ENCODE measurements at places on chromosomes 13 and 19.

DNA sequence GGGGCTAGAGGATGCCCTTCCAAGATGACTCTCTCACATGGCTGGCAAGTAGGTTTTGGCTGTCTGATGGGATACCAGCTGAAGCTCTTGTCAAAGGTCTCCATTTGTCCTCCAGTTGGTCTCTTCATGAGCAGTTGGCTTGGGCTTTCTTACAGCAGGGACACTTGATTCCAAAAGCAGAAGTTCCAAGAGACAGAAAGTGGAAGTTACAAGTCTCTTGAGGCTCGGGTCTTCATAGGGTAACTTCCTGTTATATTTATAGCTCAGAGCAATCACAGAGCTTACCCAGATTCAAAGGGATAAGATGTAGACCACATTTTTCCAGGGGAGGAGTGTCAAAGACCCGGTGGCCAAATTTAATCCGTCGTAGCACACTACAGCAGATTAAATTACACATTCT, 440.0 kb downstream of the RFC3 start:
- no peak overlapping the region for H3K4me3 ChIP-seq
- no peak overlapping the region for H3K27ac ChIP-seq
- no peak for DNase-seq
- H3K4me1 ChIP-seq, result no peaks in the 10 kb centered on the region
- no peaks in the 10 kb centered on the region for H3K27me3 ChIP-seq
- H3K36me3 ChIP-seq, result no peaks in the 10 kb centered on the region

GRCh38 chr13:51576754-51577153, 7.5 kb upstream of the WDFY2 start:
- no peak overlapping the region for H3K4me3 ChIP-seq
- no peaks in the 10 kb centered on the region for H3K4me1 ChIP-seq
- no peaks in the 10 kb centered on the region for H3K27me3 ChIP-seq
- no peak for DNase-seq
- H3K36me3 ChIP-seq, result no peaks in the 10 kb centered on the region

GRCh38 chr13:99203601-99204579, 3.2 kb downstream of the UBAC2 start:
- no peak overlapping the region for H3K4me3 ChIP-seq
- H3K36me3 ChIP-seq, result no peaks in the 10 kb centered on the region
- no peaks in the 10 kb centered on the region for H3K27me3 ChIP-seq
- H3K4me1 ChIP-seq, result peaks cover 1% of the 10 kb centered on the region
- H3K27ac ChIP-seq, result no peak overlapping the region
- DNase-seq, result no peak

GRCh38 chr13:59562924-59563323, 600.8 kb downstream of the DIAPH3 start:
- no peak overlapping the region for H3K4me3 ChIP-seq
- no peaks in the 10 kb centered on the region for H3K36me3 ChIP-seq
- H3K27me3 ChIP-seq, result no peaks in the 10 kb centered on the region

DNA sequence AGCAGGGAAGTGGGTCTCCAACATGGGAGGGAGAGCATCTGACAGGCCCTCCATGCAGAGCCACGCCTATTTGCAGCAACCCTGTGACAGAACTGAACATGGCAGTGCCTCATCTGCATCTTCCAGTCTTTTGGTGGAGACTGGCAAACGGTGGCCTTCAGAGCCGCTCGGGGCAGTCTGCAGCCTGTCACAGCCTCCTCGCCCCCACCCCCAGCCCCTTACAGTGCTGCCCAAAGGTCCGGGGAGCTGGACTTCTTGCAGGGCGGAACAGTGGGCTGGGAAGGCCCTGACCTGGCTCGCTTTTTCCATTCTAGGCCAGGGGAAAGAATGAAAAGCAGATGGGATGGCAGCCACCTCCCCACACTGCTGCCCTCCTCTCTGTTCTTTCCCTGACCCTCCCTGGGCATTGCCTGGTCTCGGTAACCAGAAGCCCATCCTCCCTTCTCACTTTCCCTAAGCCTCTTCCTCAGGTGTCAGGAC, 2.7 kb downstream of the CALM3 start:
- H3K27me3 ChIP-seq, result no peaks in the 10 kb centered on the region
- no peak overlapping the region for H3K4me3 ChIP-seq
- H3K27ac ChIP-seq, result peak overlapping the region; percentile 97
- peaks cover 15% of the 10 kb centered on the region for H3K4me1 ChIP-seq

DNA sequence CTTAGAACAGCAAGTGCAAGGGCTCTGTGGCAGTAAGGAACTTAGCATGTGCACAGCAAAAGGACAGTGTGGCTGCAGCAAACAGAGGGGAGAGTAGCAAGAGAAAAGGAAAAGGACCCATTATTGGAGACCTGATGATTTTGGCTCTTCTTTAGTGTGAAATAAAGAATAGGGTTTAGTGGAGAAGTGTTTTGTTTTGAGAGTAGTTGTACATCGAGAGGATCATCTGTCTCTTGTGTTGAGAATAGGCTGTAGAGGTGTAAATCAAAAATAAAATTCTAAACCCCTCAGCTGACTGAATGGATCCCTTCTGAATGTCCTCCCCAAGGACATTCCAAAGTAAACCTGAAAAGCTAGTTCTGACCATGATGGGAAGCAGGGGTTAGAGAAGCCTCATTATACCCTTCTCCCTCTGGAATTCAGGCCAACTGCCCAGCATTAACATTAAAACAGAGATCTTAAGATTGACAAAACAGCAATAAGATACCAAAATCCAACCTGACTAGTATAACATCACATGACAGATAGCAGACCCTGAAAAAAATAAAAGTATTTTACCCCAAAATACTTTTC, 73.6 kb upstream of the OBI1 start:
- no peaks in the 10 kb centered on the region for H3K27me3 ChIP-seq
- no peak overlapping the region for H3K4me3 ChIP-seq
- no peak overlapping the region for H3K27ac ChIP-seq
- DNase-seq, result no peak

GRCh38 chr13:27928353-27928804, 8.6 kb downstream of the PDX1 start:
- DNase-seq, result no peak
- H3K36me3 ChIP-seq, result no peaks in the 10 kb centered on the region
- H3K4me3 ChIP-seq, result no peak overlapping the region
- no peaks in the 10 kb centered on the region for H3K4me1 ChIP-seq
- H3K27me3 ChIP-seq, result peaks cover 4% of the 10 kb centered on the region

DNA sequence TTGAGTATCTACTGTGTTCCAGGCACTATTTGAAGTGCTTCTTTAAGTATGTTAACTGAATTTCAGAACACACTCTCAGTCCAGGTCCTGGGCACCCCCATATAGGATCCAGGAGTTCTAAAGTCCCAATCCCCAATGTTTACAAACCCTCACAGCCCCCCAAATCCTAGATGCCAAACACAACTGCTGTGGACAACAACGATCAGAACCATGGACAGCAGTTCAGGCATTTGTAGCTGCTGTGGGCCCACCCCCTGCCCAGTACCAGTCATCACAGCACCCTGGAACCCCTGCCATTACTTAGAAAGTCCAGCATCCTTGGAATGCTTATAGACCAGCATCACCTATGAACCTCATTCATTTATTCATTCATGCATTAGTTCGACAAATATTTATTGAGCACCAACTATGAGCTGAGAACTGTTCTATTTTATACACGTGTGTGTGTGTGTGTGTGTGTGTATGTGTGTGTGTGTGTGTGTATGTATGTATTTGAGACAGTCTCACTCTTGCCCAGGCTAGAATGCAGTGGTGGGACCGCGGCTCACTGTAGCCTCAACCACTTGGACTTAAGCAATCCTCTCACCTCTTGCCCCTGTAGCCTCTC, 19.3 kb upstream of the SDHAF1 start:
- no peaks in the 10 kb centered on the region for H3K27me3 ChIP-seq
- no peaks in the 10 kb centered on the region for H3K4me1 ChIP-seq
- H3K4me3 ChIP-seq, result no peak overlapping the region

DNA sequence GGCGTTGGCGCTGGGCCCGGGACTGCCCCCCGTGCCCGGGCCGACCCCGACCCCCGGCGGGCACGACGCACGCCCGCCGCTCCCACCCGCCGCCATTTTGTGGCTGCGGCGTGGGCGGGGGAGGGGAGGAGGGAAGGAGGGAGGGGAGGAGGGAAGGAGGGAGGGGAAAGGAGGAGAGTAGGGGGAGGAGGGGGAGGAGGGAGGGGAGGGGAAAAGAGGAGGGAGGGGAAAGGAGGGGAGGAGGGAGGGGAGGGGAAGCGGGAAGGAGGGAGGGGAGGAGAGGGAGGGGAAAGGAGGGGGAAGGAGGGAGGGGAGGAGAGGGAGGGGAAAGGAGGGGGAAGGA, at the start of gene BTBD2:
TSS of gene BTBD2 (minus strand) at position 107 of the 343 bp plus-strand sequence. CDS start at position 96, 11 bp downstream.
- peak within 1 kb of the TSS; percentile 72 for H3K4me3 ChIP-seq
- H3K4me1 ChIP-seq, result peaks cover 8% of the 10 kb centered on the region
- H3K36me3 ChIP-seq, result no peaks in the 10 kb centered on the region
- peak; percentile 73 for DNase-seq
- H3K27ac ChIP-seq, result peak within 1 kb of the TSS; percentile 79

GRCh38 chr19:35002037-35002535, 2.0 kb downstream of the GRAMD1A start:
- no peak overlapping the region for H3K27ac ChIP-seq
- peaks cover 19% of the 10 kb centered on the region for H3K4me1 ChIP-seq
- no peak for DNase-seq
- H3K27me3 ChIP-seq, result no peaks in the 10 kb centered on the region

DNA sequence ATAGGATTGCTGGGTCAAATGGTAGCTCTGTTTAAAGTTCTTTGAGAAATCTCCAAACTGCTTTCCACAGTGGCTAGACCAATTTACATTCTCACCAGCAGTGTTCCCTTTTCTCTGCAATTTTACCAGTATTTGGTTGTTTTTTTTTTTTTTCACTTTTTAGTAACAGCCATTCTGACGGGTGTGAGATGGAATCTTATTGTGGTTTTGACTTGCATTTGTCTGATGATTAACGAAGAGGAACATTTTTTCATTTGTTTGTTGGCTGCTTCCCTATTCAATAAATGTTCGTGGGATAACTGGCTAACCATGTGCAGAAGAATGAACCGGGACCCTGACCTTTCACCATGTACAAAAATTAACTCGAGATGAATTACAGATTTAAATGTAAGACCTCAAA, 31.2 kb downstream of the CYP4F2 start:
- no peaks in the 10 kb centered on the region for H3K4me1 ChIP-seq
- no peak for DNase-seq
- H3K27me3 ChIP-seq, result no peaks in the 10 kb centered on the region
- H3K27ac ChIP-seq, result no peak overlapping the region
- no peaks in the 10 kb centered on the region for H3K36me3 ChIP-seq
- H3K4me3 ChIP-seq, result no peak overlapping the region

DNA sequence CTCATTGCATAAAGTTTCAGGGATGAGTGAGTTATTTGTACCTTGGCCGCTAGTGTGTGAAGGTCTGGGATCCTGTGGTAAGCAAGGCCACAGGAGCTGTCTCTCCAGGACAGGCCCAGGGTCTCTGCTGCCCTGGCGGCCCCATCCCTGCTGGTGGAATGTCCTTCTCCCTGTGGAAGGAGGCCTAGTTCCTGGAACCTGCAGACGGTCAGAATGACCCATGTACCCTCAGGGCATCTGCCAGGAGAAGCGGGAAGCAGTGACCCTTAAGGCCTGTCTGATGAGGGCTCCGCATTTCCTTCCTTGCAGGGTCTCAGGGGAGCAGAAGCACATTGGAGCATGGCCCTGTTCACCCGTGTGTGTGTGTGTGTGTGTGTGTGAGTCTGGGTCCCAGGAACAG, 32.1 kb upstream of the SOX1 start:
- no peaks in the 10 kb centered on the region for H3K4me1 ChIP-seq
- H3K36me3 ChIP-seq, result no peaks in the 10 kb centered on the region
- DNase-seq, result no peak
- no peak overlapping the region for H3K27ac ChIP-seq
- H3K27me3 ChIP-seq, result no peaks in the 10 kb centered on the region

DNA sequence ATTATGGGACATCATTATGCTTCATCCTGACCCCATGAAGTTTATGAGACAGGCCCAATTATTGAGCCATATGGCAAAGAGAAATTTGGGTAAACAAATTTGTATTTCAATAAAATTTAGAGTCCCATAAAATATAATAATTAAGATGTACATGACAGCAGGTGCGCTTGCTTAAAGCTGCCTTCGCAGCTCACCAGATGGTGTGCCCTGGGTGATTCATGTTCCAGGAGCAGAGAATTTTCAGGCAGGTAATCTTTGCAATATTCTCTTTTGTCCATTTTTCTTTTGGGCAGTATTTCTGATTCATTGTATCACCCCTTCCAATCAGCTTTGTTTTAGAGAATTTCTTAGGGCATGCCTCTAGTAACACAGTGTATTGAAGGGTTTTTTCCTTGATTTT, 39.5 kb upstream of the WASF3 start:
- H3K27me3 ChIP-seq, result no peaks in the 10 kb centered on the region
- no peaks in the 10 kb centered on the region for H3K4me1 ChIP-seq
- H3K36me3 ChIP-seq, result no peaks in the 10 kb centered on the region
- no peak for DNase-seq

GRCh38 chr13:42075517-42075916, 27.1 kb downstream of the DGKH start:
- no peaks in the 10 kb centered on the region for H3K27me3 ChIP-seq
- H3K27ac ChIP-seq, result no peak overlapping the region
- no peaks in the 10 kb centered on the region for H3K36me3 ChIP-seq
- DNase-seq, result no peak
- peaks cover 2% of the 10 kb centered on the region for H3K4me1 ChIP-seq

DNA sequence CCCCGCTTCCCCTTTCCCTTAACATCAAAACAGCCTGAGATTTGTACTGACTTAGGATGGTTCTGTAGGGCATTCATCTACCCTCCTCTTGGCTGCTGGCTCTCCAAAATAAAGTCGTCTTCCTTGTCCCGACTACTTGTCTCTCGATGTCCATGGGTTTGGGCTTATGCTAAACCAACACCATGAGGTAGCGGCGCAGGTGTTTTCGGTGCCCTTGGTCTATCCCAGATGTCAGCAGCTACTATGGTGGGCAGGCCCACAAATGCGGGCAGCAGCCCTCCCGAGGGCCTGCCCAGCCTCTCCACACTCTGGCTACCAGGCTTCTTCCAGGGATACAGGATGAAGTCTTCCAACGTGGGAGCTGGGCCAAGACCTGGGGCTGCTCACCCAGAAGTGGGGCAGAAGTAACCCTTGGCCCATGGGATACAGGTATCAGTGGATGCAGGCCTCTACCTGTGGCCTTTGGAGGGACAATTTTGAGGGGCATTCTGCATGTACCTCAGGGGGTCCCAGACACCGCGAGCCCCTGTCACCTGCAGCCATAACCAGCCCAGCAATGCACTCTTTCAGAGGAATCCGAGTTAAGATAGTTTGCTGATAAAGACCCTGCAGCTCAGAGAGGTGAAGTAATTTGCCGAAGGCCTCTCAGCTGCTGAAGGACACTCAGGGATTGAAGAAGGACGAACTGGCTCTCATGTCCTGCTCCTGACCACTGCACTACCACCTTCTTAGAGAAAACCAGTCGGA, 47.8 kb upstream of the VSTM2B start:
- H3K4me1 ChIP-seq, result no peaks in the 10 kb centered on the region
- no peak overlapping the region for H3K4me3 ChIP-seq
- H3K36me3 ChIP-seq, result no peaks in the 10 kb centered on the region
- no peak overlapping the region for H3K27ac ChIP-seq
- H3K27me3 ChIP-seq, result no peaks in the 10 kb centered on the region

DNA sequence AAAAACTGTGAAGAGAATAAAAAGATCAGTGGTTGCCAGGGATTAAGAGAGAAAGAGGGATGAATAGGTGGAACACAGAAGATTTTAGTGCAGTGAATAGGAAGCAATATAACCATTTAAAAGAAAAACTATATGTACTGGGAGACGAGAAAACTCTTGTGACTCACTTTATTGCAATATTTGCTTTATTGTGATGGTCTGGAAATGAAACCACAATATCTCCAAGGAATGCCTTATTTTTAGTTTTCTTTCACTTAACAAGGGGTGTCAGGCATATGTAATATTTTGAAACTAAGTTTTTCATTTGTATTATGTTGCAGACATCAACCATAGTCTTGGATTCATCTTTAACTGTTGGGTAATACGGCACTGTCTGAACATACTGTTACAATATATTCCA, 1308.2 kb downstream of the PCDH9 start:
- no peaks in the 10 kb centered on the region for H3K27me3 ChIP-seq
- H3K27ac ChIP-seq, result no peak overlapping the region
- no peaks in the 10 kb centered on the region for H3K4me1 ChIP-seq
- no peak for DNase-seq
- no peaks in the 10 kb centered on the region for H3K36me3 ChIP-seq

Data from ovary (tissue), 10 donors.